ENCODE measurements at places on chromosomes 2 and 18.

DNA sequence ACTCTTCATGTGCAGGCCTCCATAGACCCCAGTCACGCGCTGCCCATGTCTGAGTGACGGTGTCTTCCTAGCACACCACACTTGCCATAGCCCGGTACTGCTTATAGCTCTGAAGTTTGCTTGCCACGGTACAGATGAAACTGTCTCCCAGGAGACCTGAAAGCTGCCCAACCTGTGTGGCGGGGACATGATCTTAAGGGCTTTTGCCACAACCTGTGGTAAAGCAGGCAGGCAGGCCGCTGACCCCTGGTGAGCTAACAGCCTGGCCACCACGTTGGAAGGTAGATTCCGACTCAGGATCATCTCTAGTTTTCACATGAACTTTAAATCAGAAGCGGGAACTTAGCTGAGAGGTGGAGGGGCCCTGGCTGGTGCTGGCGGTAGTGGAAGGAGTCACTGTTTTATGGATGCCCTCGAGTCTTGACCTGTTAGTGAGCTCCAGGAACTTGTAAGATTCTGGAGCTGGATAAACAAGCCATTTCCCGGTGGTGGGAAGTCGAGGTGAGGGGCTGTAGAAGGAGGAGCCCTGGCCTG, 153.3 kb downstream of the ZNF236 start:
- no peak for DNase-seq

GRCh38 chr2:200461846-200462710, 47.8 kb downstream of the KCTD18 start:
- DNase-seq: no peak

DNA sequence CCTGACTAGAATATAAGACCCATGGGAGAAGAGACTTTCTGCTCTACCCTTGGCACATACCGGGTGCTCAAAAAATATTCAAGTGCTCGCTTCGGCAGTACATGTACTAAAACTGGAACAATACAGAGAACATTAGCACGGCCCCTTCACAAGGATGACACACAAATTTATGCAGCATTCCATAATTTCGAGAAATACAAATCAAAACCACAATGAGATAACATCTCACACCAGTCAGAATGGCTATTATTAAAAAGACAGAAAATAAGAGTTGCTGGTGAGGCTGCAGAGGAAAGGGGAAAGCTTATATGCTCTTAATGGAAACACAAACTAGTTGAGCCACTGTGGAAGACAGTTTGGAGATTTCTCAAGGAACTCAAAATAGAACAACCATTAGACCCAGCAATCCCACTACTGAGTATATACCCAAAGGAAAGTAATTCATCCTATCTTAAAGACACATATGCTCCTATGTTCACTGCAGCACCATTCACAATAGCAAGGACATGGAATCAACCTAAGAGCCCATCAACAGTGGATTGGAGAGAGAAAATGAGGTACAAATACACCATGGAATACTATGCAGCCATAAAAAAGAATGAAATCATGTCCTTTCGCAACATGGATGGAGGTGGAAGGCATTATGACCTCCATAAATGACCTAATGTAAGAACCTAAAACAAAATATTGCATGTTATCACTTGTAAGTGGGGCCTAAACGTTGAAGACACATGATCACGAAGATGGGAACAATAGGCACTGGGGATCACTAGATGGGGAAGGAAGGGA, 71.6 kb upstream of the CYP1B1 start:
- no peak for DNase-seq

- DNase-seq: no peak
Measured at GRCh38 chr18:62758591-62758990, 43.2 kb downstream of the PHLPP1 start.

- DNase-seq: no peak
Measured at GRCh38 chr18:60538891-60539290, 166.3 kb upstream of the MC4R start.

DNA sequence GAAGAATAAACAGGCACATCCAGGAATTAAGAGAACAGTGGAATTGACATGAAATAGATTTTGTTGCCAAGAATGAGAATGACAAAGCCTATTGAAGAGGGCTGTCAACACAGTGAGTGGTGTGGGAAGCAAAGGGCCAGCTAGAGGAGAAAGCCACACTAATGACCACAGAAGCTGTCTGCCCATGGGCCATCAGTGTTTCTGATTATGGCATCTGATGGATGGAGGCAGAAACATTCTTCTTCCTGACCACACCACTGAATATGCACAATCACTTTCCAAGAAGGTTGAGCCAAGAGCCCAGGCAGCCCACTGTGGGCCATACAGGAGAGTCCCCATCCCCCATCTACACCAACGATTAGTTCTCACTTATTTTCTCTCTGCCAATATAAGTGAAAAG, 146.0 kb upstream of the SH3BP4 start:
- DNase-seq: no peak

Data from stimulated activated CD8-positive, alpha-beta memory T cell treated with anti-CD3 and anti-CD28 coated beads, Interleukin-4, amount 100 ng/mL, for 1 hour (primary cell).